Astrocyte (in vitro differentiated cells and primary cell): ENCODE measurements at places on chromosomes 4 and X.

GRCh38 chr4:183823434-183823833 lies 81.7 kb upstream of the STOX2 start:
- H3K36me3 ChIP-seq, result no peaks in the 10 kb centered on the region
- DNase-seq, result peak; percentile 79
- no peaks in the 10 kb centered on the region for H3K4me1 ChIP-seq
- no peak overlapping the region for H3K4me3 ChIP-seq
- H3K27ac ChIP-seq, result no peak overlapping the region

- no peak for DNase-seq
- no peak overlapping the region for H3K4me3 ChIP-seq
- peaks cover 2% of the 10 kb centered on the region for H3K4me1 ChIP-seq
- no peaks in the 10 kb centered on the region for H3K36me3 ChIP-seq
Observed at GRCh38 chr4:23036503-23036902, 343.8 kb downstream of the GBA3 start.

- H3K27me3 ChIP-seq, result peaks cover 7% of the 10 kb centered on the region
- no peak overlapping the region for H3K27ac ChIP-seq
- H3K36me3 ChIP-seq, result no peaks in the 10 kb centered on the region
- peaks cover 16% of the 10 kb centered on the region for H3K4me1 ChIP-seq
- no peak for DNase-seq
- no peak overlapping the region for H3K4me3 ChIP-seq
Observed at GRCh38 chr4:86014599-86014998, 345.3 kb downstream of the MAPK10 start.

GRCh38 chr4:99357948-99358347 lies 5.4 kb upstream of the ADH1C start:
- H3K27ac ChIP-seq, result no peak overlapping the region
- H3K36me3 ChIP-seq, result no peaks in the 10 kb centered on the region
- H3K27me3 ChIP-seq, result no peaks in the 10 kb centered on the region
- no peak overlapping the region for H3K4me3 ChIP-seq

DNA sequence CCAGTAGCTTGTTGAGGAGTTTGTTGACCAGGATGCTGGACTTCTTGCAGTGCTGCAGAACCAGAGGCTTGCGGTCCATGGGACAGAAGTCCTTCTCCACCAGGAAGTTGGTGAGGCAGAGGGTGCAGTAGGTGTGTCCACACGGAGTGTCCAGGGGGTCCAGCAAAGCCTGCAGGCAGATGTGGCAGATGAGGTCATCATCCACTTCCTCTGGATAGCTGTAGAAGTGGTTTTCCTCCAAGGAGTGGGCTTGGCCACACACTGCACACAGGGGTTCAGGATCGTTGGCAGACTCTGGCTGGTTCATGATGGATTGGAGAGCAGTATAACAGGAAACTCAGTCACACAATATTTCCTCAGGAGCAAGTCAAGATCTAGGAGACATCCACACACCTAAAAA lies 17.6 kb downstream of the LNX1 start:
- peaks cover 18% of the 10 kb centered on the region for H3K4me1 ChIP-seq
- no peaks in the 10 kb centered on the region for H3K36me3 ChIP-seq
- peak; percentile 37 for DNase-seq
- H3K27ac ChIP-seq, result no peak overlapping the region
- no peaks in the 10 kb centered on the region for H3K27me3 ChIP-seq

- peak overlapping the region; percentile 99 for H3K4me3 ChIP-seq
- peak overlapping the region; percentile 98 for H3K27ac ChIP-seq
- no peaks in the 10 kb centered on the region for H3K27me3 ChIP-seq
Observed at GRCh38 chr4:82429728-82430192, 502 bp downstream of the HNRNPDL start.

DNA sequence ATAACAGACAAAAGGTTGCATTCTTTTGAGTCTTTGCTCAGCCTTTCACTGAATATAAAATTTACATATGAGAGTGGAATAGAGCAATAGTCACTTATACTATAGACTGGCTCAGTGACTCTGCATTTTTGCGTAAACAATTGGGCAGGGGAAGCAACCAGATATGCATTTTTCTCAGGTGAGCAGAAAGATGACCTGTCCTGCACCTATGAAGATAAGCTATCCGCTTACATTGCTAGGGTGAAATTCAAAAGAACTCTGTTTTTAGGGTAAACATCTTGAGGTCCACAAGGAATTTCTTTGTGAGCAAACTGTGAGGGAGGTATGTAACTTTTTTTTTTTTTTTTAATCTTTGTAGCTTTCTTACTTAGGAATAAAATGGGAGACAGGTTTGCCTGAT lies 602.4 kb upstream of the PRKX start:
- H3K4me3 ChIP-seq, result no peak overlapping the region
- no peaks in the 10 kb centered on the region for H3K4me1 ChIP-seq
- H3K36me3 ChIP-seq, result no peaks in the 10 kb centered on the region
- no peak overlapping the region for H3K27ac ChIP-seq
- DNase-seq, result no peak

- no peak overlapping the region for H3K27ac ChIP-seq
- H3K36me3 ChIP-seq, result no peaks in the 10 kb centered on the region
- H3K4me3 ChIP-seq, result no peak overlapping the region
- no peak for DNase-seq
Observed at GRCh38 chr4:70613306-70614183, 15.0 kb upstream of the ENAM start.
